ENCODE measurements at places on chromosomes 13 and 19.

GRCh38 chr19:41792513-41793413, 3.6 kb upstream of the CEACAM3 start:
- peak; percentile 53 for DNase-seq

DNA sequence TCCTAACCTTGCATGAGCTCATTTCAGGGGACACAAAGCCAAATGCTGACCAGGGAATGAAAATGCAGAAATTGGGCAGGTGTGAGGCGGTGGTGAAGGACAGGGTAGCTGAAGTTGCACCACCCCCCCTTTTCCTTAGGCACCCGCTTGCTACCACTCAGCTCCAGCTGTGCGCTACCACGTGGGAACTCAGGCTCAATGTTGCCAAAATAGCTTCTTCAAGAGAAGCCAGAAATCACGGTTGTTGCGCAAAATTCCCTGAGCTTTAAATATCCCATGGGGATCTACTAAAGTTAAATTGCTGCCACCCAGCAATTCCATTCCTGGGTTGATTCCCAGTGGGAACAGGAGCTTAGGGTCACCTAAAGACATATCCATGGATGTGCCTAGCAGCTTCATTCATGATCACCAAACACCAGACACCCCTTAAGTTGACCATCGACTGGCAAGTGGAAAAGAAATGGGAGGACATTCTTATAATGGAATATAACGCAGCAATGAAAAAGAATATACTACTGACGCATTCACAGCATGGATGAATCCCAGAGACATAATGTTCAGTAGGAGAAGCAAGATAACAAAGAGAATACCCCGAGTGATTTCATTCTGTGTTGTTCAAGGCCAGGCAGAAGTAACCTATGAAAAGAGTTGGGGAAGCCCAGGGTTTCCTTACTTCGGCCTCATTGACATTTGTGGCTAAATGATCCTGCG, 12.8 kb upstream of the ADGRL1 start:
- DNase-seq: no peak

DNA sequence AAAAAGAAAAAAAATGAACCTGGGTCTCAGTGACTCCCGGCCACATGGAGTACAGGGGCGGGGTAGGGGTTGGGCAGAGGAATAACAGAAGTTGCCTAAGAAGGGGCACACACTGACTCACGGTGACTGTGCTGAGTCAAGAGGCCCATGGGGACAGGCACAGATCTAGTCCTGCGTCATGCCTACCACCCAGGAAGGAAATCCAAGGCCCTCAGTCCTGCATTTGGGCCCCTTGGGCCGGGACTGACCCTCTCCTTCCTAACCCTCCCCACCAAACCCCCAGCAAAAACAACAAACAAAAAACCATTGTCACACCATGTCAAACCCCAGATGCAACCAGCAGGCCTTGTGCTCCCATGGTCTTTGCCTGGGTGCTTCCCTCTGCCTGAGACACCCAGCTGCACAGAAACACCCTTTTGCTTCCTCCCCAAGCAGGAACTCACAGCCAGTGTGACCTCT, 9.6 kb upstream of the NOTCH3 start:
- no peak for DNase-seq

DNA sequence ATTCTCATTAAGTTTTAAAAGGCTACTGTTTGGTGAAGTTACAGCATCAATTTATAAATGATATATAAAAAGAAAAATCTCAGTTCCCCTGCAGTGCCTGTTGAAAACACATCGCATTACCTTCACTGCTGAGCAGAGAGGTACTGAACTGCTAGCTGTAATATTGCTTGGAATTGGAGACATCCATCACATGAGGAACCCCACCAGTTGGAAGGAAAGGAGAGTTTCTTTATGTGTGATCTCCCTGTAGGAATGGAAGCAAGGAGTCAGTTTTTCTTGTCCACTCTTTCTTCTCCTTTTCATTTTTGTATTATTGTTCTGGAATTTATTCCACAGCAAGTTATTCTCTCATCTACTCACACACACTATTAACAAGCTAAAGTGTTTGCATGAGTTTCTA, 1586.0 kb upstream of the PRR20A start:
- DNase-seq: no peak

- DNase-seq: no peak
Observed at GRCh38 chr13:89227356-89227755, 1556.2 kb downstream of the SLITRK5 start.

GRCh38 chr19:41096353-41096752, 8.1 kb downstream of the CYP2A13 start:
- DNase-seq: no peak

GRCh38 chr13:99260216-99260615, 2.0 kb upstream of the GPR18 start:
- DNase-seq: no peak

- DNase-seq: no peak
Observed at GRCh38 chr19:29056535-29056934, 156.4 kb downstream of the UQCRFS1 start.

DNA sequence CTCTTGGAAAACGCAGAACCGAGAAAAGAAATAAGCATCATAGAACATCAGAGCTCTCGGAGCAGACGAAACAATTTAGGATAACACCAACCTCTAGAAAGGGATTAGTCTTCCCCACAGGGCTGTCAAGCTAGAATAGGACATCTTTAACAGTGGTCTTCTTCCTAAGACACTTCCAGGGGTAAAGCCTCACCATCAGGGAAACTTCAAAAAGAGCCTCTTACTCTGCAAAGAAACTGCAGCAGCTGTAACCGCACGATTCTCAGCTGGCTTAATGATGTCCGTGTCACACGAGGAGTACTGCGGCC, 642 bp downstream of the ZNF571 start:
- no peak for DNase-seq

All from activated naive CD4-positive, alpha-beta T cell treated with Interleukin-2 at 50 U/mL for 16 hours (primary cell).